ENCODE measurements at places on chromosomes 11 and 22. TPM values are rescaled to one million over a fixed set of nuclear protein-coding genes. Genes with fewer than 3 reads are reported as not detected.

Gene EXT2
- total RNA-seq: 61.3 TPM

Gene ARHGAP20
- total RNA-seq: not detected

Gene SPDYC
- total RNA-seq: not detected

Gene TSPAN32
- not detected for total RNA-seq

Measured in A549 treated with ZK216348 at 1 μM for 4 hours (cell line).